ELF-1 (cell line): ENCODE measurements at places on chromosomes 3 and 15.

GRCh38 chr3:105686278-105686897 lies 182.4 kb downstream of the CBLB start:
- DNase-seq: no peak

- DNase-seq: peak; percentile 70
These were observed 226.7 kb upstream of the C2CD4B start for GRCh38 chr15:62391641-62392262.

GRCh38 chr3:71926262-71926600 lies 141.3 kb upstream of the PROK2 start:
- DNase-seq: peak; percentile 78

- no peak for DNase-seq
These were observed 473.9 kb upstream of the THBS1 start for GRCh38 chr15:39106950-39107349.

DNA sequence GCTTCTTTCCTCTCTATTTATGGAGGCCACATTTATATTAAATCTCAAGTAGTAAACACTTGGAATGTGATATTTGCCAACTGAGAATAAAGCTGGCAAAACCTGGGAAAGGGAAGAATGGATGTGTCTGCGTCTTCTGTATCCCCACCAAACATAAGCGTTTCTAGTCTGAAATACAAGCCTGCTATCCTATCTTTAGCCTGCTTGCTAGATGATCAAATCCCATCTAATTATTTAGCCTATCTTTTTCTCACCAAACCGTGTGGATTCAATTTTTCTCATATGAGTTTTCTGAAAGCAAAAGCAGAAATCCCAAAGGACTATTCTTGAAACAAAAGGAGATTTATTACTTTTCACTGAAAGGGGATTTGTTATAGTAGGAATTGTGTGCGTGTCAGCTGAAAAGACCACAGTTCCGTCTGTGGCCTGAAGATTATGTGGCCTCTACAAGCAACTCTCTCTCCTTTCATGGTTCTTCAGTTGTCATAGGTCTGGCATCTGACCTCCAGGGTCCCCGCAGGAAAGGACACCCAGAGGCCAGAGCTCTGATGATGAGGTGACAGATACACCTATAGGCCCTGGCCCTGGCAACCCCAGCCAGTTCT lies 266.0 kb upstream of the MCTP2 start:
- DNase-seq: no peak

DNA sequence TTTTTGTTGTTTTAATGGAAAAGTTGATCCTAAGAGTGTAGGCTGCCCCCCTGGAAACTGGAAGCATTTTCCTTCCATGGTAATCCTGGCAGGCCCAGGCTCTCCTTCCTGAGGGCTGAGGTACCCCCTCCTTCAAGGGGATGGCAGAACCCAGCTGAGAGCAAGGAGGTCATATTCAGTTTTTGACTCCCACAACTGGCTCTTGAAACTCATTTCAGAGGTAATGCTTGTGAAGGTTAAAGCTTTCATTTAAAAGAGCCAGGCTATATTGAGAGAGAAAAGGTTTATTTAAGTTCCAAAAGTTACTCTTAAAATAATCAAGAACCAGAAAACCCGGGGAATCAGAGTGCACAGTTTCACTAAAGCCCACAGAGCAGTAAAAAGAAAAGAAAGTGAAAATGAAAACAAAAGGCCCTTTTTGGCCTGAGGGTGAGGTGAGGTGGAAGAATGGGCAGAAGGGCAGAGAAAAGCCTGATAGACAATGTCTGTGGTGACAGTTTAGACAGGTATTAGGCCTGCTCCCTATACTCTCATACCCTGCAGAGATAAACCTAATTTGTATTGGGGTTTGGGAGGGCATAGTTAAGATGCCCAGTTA lies 47.0 kb upstream of the RBP1 start:
- no peak for DNase-seq

GRCh38 chr3:49119439-49119838 lies 1.2 kb downstream of the USP19 start:
- DNase-seq: no peak

- no peak for DNase-seq
These were observed 32.4 kb downstream of the ADAMTS17 start for GRCh38 chr15:100309109-100310040.

DNA sequence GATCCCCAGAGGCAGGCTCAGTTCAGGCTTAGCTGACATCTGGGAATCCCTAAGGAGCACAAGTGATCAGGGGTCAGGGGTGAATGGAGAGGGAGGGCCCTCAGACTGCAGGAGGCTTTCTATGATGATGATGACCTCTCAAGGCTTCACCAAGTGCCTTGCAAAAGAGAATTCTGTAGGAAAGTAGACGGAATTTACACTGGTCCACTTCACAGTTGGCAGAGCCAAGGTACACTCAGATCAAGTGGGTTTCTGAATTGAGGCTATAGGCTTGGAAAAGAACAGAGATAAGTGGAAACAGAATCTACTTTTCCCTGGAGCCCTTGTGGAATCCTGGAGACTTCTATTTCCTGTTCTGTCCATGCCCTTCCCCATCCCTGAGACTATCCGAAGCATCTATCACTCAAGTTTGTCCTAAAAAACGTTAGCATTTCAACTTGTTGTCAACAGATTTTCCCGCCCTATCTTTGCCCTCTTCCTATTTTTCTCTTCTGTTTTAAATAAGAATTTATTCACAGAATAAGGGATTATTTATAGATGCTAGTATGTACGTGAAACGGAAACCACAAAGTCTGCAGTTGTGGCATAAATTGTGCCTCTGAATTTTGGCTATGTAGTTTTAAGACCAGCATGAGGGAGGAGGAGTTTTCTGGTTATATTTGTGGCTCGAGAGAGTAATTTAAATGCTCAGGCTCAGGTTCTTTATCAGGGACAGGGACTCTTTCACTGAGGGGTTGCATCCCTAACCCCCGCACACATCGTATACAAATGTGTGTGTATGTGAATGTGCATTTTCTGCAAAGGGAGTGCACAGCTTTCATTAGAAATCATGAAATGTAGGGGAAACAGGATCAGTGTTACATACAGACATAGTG lies 12.8 kb downstream of the GCSAM start:
- peak; percentile 10 for DNase-seq

DNA sequence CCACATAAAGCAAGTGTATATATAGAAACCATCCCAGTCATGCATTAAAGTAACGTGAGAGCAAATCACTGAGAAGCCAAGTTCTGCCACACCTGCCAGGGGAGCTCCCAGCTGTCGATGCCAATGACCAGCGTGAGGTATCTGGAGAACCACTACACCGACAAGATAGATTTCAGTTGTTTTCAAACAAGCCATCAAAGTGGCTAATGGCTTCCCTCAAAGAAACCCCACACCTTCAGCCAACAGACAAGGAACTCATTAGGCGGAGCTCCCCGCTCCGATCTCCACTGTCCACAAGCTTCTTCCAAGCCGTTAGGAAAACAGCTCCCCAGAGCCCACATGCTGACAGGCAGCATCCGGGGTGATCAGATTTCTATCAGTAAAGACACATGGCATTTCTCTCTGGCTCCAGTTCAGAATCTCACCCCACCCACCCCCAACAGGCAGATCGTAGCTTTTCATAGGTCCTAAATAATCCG lies 54.2 kb upstream of the SPATA12 start:
- no peak for DNase-seq

- no peak for DNase-seq
These were observed 56.5 kb downstream of the NEK11 start for GRCh38 chr3:131082871-131083863.

GRCh38 chr3:19384868-19385267 lies 236.6 kb downstream of the KCNH8 start:
- DNase-seq: no peak

GRCh38 chr15:82922737-82923136 lies 29.8 kb downstream of the HOMER2 start:
- DNase-seq: no peak

DNA sequence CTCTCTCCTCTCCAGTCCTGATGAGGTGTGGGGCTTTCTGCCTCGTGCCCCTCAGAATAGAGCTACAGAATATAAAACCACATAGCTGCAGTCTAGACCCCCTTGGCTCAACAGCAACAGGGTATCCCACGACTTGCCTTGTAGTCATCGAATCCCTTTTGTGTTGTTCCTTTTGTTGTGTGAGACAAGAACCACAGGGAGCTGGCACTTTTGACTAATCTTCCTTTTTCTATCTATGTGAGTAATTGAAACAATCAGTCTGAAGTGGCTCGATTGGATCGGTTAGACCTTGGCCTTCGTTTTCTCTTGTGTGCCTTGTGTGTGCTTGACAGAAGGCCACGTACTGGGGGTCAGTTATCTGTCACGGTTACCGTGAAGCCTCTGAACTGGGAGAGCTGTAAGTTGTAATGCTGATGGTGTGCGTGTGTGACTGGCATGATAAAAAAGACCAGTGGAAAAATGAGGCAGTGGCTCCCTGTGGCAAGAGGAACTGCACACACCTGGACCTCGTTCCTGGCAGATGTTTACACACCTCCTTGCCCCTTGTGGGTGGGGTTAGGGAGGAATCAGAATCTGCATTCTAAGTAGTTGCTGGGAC lies 23.2 kb upstream of the IQCF6 start:
- DNase-seq: peak; percentile 24

DNA sequence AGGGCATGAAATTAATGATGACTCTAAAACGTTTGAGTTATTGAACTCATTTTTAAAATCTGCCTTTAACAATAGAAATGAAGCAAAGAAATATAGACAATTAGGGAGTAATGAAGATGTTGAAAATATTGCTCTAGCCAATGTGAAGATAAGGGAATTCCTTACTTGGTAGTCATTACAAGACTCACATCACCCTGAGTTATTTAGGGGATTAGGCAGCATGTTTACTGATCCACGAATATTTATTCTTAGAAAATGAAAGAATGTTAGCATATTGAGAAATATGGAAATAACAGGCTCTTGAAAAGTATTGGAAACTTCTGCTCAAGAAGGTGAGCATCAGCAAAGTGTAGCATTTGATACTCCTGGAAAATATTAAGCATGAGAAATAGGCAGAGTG lies 398.1 kb upstream of the ARPP21 start:
- DNase-seq: no peak
